ENCODE measurements at places on chromosomes 6 and 20. TPM values are rescaled to one million over a fixed set of nuclear protein-coding genes. Genes with fewer than 3 reads are reported as not detected.

The HSPA1L gene
- 0.74 TPM for total RNA-seq

The ADGRF4 gene
- total RNA-seq: not detected

The C6orf15 gene
- total RNA-seq: not detected

The CRYBG1 gene
- total RNA-seq: 25.0 TPM

DNA sequence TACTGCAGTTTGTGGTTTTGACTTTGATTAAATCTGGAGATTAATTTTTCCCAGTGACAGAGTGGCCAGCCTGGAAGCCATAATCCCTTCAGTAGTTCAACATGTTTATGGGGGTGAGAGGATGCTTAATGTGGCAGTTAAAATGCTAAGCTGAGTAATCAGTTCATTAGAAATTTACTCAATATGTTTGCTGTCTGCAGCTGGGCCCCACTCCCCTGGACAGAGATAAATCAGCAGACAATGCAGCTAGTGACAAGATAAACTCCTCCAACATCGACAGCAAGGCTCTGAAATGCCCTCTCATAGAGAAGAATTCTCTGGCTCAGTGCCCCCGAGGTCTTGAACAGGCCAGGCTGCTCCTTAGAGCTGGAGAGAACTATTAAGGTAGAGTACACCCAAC lies 101.9 kb downstream of the LRFN2 start:
- no peak for DNase-seq
- no peaks in the 10 kb centered on the region for H3K36me3 ChIP-seq
- no peak overlapping the region for H3K4me3 ChIP-seq
- H3K27ac ChIP-seq: no peak overlapping the region
- H3K4me1 ChIP-seq: no peaks in the 10 kb centered on the region

DNA sequence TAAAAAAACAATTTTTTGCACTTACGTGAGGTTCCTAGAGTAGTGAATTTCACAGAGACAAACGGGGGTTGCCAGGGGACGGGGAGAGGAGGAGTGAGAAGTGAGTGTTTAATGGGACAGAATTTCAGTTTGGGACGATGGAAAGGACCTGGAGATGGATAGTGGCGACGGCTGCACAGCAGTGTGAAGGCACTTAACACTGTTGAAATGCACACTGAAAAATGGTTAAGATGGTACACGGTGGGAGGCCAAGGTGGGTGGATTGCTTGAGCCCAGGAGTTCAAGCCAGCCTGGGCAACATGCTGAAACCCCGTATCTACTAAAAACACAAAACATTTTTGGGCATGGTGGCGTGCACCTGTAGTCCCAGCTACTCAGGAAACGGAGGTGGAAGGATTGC lies 31.4 kb downstream of the RPP40 start:
- H3K27me3 ChIP-seq: peaks cover 12% of the 10 kb centered on the region
- no peak overlapping the region for H3K4me3 ChIP-seq
- H3K27ac ChIP-seq: no peak overlapping the region

DNA sequence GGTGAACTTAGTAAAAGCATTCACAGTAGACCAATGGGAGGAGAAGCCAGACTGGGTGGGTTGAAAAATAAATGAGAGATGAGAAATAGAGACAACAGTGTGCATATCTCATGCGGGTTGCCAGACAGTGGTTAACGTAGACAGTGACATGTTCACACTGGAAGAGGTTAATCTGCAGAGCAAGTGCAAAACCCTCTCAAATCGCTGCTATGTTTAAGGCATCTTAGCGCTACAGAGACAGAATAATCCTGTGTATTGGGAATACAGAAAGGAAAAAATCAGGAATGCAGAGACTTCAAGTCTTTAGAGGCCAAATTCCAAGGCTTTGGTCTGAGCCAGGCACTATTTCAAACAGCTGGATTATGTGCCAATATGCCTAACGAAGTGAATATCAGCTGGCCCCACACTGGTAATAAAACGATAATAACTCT lies 107.1 kb downstream of the TSHZ2 start:
- H3K4me3 ChIP-seq: no peak overlapping the region
- DNase-seq: no peak
- no peaks in the 10 kb centered on the region for H3K27me3 ChIP-seq
- H3K36me3 ChIP-seq: no peaks in the 10 kb centered on the region
- peaks cover 32% of the 10 kb centered on the region for H3K4me1 ChIP-seq
- H3K27ac ChIP-seq: no peak overlapping the region

- H3K4me1 ChIP-seq: peaks cover 54% of the 10 kb centered on the region
- H3K27me3 ChIP-seq: no peaks in the 10 kb centered on the region
- peak overlapping the region; percentile 74 for H3K27ac ChIP-seq
Observed at GRCh38 chr6:12483712-12484111, 193.6 kb downstream of the EDN1 start.

DNA sequence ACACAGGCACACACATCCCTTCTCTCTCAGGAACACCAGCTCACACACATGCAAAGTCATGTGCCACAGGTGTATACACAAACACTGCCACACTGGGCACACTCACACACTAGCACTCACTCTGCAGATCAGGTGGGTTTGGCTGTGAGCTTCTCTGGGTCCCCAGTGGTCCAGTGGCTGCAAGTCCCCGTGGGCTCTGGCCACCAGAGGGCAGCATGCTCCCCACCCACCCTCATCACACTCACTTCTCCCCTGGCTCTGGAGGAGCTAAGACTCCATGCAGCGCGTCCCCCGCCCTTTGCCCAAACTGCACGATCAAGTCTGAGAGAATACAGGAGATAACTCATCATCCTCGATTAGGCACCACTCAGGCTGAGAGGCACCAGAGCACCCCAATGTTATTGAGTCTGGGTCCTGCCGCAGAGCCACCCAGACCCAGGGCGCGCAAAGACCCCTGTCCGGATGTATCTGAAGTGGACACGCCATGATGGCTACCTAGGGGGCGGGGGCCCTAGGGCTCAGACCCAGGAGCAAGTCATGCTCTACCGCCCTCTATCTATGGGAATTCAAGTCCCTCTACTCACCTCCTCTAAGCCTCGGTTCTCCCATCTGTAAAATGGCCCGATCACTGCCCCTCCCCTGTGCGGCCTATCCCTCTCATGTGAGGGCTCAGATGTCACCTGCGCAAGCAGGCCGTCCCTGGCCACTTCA lies 90.5 kb downstream of the GRM4 start:
- H3K4me1 ChIP-seq: no peaks in the 10 kb centered on the region
- H3K4me3 ChIP-seq: no peak overlapping the region
- no peaks in the 10 kb centered on the region for H3K27me3 ChIP-seq
- DNase-seq: peak; percentile 61
- H3K27ac ChIP-seq: no peak overlapping the region
- no peaks in the 10 kb centered on the region for H3K36me3 ChIP-seq

GRCh38 chr6:44067173-44068139 lies 59.8 kb downstream of the MRPL14 start:
- H3K4me1 ChIP-seq: peaks cover 22% of the 10 kb centered on the region
- no peak overlapping the region for H3K4me3 ChIP-seq
- H3K36me3 ChIP-seq: no peaks in the 10 kb centered on the region

- H3K4me3 ChIP-seq: no peak overlapping the region
- DNase-seq: no peak
Observed at GRCh38 chr20:58616411-58616810, 34.7 kb upstream of the STX16 start.

DNA sequence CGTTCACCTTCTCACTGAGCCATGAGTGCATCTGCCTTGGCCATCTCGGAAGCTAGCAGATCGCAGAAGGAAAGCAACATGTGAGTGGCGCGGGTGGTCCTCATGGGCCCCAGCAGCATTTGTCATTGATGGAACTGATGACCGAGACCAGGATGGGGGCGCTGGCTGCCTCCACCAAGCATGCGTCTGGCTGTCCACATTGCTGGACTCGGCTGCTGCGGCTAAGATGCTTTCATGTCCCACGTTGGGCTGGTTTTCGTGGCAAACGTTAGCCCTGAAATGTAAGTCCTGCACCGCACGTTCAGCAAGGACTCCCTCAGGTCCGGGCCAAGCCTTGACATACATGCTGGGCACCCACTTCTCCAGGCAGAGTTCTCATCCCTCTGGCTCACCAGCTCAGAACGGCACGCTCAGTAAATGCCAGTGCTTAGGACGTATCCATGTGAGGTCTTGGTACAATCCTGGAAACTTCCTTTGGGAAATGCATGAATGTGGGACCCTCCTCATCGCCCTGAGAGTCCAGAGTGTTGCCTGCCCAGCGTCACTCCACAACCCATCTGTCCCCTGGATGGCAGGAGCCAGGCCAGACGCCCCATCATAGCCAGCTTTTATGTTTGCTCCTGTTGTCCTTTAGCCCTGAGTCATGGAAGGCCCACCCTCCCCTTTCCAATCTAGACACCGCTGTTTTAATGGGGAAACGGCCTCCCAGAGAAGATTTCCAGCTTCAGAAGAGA lies 8.4 kb downstream of the SLCO4A1 start:
- peaks cover 13% of the 10 kb centered on the region for H3K4me1 ChIP-seq
- H3K36me3 ChIP-seq: no peaks in the 10 kb centered on the region
- H3K27ac ChIP-seq: no peak overlapping the region
- H3K4me3 ChIP-seq: no peak overlapping the region

- peaks cover 3% of the 10 kb centered on the region for H3K27me3 ChIP-seq
- H3K4me3 ChIP-seq: no peak overlapping the region
- H3K4me1 ChIP-seq: no peaks in the 10 kb centered on the region
- no peaks in the 10 kb centered on the region for H3K36me3 ChIP-seq
- DNase-seq: no peak
- no peak overlapping the region for H3K27ac ChIP-seq
Observed at GRCh38 chr20:54188132-54188849, 14.5 kb upstream of the CYP24A1 start.

- no peak overlapping the region for H3K27ac ChIP-seq
- no peaks in the 10 kb centered on the region for H3K36me3 ChIP-seq
- no peaks in the 10 kb centered on the region for H3K27me3 ChIP-seq
Observed at GRCh38 chr6:168681748-168682147, 240.8 kb downstream of the SMOC2 start.

GRCh38 chr6:37507077-37507476 lies 7.4 kb upstream of the CCDC167 start:
- peaks cover 27% of the 10 kb centered on the region for H3K27me3 ChIP-seq
- H3K27ac ChIP-seq: no peak overlapping the region
- no peak for DNase-seq
- no peak overlapping the region for H3K4me3 ChIP-seq
- no peaks in the 10 kb centered on the region for H3K36me3 ChIP-seq
- no peaks in the 10 kb centered on the region for H3K4me1 ChIP-seq

All from endothelial cell of umbilical vein (primary cell).